Caki2 (cell line): ENCODE measurements at places on chromosomes 2 and 18. TPM values are rescaled to one million over a fixed set of nuclear protein-coding genes. Genes with fewer than 3 reads are reported as not detected.

- DNase-seq = no peak
Measured at GRCh38 chr2:42970151-42970550, 177.8 kb upstream of the HAAO start.

ARHGEF33 gene
- not detected in 2 replicates for total RNA-seq

DNA sequence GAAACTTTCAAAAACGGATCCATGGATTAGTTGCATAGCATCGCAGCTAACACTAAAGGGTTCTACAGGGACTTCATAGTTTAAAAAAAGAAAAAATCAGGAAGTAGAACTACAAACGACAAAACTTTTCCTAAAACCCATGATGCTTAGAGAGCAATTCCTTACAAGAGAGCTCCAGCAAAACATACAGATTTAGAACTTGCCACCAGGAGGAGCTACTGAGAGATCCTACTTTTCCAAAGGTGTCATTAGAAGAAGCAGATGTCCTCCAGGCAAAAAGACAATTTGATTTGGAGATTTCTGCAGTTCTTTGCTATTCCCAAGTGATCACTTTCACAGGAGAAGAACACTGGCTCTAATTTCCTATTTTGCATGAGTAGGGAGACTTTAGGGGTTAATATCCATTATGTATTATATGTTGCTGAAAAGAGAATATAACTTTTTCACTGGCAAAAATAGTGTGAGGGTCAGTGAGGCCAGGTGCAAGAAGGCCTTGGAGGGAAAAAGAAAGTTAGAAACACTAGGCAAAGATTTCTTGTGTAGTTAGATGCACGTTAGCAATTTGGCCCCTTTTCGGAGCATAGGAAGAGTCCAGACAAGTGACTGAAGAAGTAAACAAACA lies 436.2 kb downstream of the SUCLG1 start:
- peak; percentile 40 for DNase-seq

DNA sequence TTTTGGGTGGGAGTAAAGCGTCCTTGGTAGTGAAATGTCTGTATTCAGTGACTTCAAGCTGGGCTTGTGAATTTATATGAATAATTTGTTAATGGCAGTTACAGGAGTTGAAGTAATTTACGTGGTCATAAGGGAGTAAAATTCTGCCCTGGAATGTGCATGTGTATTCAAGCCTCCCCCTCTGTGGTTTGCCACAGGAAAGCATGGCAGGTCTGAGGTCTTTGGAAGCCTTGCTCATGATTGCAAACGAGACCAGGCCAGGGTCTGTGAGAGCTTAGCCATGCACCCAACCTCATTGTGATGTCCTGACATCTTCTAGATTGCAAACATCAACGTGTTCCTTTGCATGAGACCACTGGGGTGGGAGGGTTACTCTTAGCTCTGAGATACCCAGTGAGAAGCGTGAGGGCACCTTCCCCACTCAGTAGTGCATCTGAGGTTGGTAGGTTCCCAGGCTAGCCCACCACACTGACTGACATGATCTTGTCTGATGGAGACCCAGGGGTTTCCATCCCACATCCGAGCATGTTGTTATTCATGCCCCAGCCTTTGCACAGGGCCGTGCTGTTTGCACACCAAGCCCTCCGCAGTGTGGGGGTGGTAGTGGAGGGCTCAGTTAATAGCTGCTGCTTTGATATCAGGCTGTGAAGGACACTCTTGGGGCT lies 216.5 kb downstream of the KLHL29 start:
- no peak for DNase-seq

DNA sequence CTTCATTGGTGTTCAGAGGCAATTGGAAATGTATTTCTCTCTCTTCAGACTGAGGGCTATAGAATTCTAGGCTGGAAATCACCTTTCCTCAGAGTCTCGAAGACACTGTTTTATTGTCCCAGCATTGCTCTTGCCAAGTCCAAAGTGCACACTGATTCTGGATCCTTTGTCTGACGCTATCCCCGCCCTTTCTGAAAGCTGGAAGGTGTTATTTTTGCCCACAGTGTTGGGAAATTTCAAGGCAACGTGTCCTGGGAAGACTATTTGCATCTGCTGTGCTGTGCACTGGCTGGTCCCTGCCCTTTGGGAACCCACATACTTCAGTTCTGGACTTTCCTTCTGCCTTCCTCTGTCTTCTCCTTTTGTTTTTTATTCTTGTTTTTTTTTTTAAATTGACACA lies 190.8 kb downstream of the SH3BP4 start:
- DNase-seq = no peak

DNA sequence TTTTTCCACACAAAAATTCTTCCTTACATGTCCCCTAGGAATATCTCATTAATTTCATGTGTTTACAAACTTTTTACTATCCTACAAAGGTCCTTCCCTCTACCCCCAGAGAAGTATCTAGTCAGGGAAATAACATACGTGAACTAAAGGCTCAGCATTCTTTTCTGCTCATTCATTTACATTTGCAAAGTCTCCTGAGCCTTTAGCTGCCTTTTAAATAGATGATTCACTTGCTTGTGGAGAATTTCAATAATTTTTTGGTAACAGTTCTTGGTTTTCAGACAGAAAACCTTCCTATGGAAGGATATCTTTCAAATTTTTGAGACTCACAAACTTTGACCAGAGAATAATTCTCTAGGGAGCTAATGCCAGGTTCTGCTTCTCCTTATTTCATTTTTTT lies 81.5 kb upstream of the RMDN2 start:
- no peak for DNase-seq
